NCI-H1092 treated with DMSO at 0.1 percent for 48 hours (cell line): ENCODE measurements at places on chromosomes 2 and 18.
A peak's percentile ranks its signal among the peaks of the same experiment; 100 is the strongest.

GRCh38 chr2:45345331-45346234 is 265.5 kb downstream of the SRBD1 start:
- peak; percentile 36 for DNase-seq

- DNase-seq = no peak
Measured at GRCh38 chr2:161438598-161438997, 22.5 kb downstream of the TBR1 start.

GRCh38 chr2:164560902-164561301 is 60.4 kb downstream of the GRB14 start:
- DNase-seq = no peak

DNA sequence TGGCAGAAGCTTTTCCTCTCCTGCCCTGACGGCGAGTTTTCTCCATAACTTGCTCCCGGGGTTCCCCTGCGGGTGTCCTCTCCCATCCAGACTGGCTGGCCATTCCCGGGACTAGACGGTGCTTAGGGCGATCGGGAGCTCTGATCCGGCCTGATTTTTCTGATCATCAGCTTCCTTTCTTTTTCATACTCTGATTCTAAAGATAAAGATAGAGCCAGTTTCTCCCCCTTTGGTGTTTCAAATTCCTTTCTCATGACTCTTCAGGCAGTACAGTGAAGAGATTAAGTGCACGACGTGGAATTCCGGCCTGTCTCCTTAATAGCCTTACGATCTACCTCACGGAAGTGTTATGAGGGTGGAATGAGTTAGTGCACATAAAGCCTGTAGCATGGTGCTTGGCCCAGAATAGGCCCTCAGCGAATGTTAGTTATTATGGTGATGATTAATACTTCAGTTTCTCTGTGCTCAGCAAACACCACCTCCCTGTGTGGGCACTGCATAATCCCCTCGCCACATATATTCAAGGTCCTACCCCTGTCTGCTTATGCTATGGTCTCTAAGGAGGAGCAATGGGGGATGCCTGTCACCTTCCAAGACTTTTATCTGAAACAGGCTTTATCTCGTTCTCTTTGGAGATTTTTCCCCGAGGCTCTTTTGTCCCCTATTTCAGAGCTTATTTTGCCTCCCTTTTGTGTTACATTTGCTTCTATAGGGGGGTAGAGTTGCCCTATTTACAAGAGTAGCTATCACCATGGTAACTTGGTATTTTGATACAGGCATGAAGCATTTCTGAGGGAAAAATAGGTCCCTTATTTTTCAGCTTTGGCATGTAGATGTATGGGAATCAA is 254.8 kb downstream of the CDH2 start:
- DNase-seq = no peak

GRCh38 chr2:144481666-144482065 is 38.3 kb downstream of the ZEB2 start:
- no peak for DNase-seq

- DNase-seq = no peak
Measured at GRCh38 chr2:205752924-205753323, 70.6 kb downstream of the NRP2 start.

- no peak for DNase-seq
Measured at GRCh38 chr2:222927600-222927999, 66.8 kb downstream of the ACSL3 start.

- DNase-seq = no peak
Measured at GRCh38 chr2:185835974-185836373, 97.4 kb downstream of the FSIP2 start.
